Left lung (tissue), 14 donors: ENCODE measurements at places on chromosomes 1 and 21. TPM values are rescaled to one million over a fixed set of nuclear protein-coding genes. Genes with fewer than 3 reads are reported as not detected.
A peak's percentile ranks its signal among the peaks of the same experiment; 100 is the strongest.

DNA sequence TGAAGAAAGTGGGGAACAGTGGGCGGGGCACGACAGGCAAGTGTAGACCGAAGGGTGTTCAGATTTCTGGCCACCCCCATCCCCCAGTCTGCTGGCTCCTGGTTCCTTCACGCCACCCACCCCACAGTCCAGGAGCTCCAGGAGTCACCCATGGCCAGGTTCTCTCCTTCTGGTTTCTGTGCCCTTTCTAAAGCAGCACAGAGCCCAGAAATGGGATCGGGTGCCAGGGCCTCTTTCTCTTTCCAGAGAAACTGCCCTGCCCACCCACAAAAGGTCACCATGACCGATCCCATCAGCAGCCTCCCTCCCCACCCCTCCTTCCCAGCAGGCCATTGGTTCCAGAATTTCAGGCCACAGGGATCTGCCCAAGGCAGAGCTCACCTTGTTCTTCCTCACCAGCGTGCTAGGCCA lies 3.2 kb upstream of the CELSR2 start:
- no peak overlapping the region for H3K4me3 ChIP-seq
- H3K4me1 ChIP-seq: peaks cover 21% of the 10 kb centered on the region
- no peak overlapping the region for H3K27ac ChIP-seq

- no peak overlapping the region for H3K27ac ChIP-seq
- no peaks in the 10 kb centered on the region for H3K36me3 ChIP-seq
- no peak for DNase-seq
- H3K4me3 ChIP-seq: no peak overlapping the region
- no peaks in the 10 kb centered on the region for H3K27me3 ChIP-seq
- H3K4me1 ChIP-seq: no peaks in the 10 kb centered on the region
Observed at GRCh38 chr1:173337126-173337525, 130.0 kb upstream of the TNFSF4 start.

DNA sequence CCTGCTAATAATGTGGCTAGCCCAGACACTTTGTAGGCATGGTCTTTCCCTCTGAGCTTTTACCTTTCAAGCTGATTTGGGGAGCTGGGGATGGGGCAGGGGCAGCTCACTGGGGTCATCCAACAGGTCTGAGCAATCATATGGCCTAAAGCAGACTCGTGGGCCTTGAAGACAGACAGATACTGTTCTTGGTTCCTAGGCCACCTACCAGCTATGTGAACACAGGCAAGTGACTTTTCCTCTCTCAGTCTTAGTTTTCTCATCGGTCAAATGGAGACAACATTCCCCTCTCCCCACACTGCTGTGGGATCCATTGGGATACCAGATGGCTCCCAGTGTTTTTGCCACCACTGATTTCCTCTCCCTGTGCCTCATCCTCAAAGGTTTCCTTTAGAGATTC lies 181.8 kb downstream of the RRAGC start:
- no peak for DNase-seq
- H3K4me1 ChIP-seq: no peaks in the 10 kb centered on the region
- no peak overlapping the region for H3K4me3 ChIP-seq
- H3K36me3 ChIP-seq: no peaks in the 10 kb centered on the region

NEGR1 gene
- polyA plus RNA-seq: 3.3 TPM

- no peak for DNase-seq
- no peaks in the 10 kb centered on the region for H3K4me1 ChIP-seq
- no peak overlapping the region for H3K4me3 ChIP-seq
Observed at GRCh38 chr1:202085682-202086373, 36.9 kb upstream of the GPR37L1 start.

DNA sequence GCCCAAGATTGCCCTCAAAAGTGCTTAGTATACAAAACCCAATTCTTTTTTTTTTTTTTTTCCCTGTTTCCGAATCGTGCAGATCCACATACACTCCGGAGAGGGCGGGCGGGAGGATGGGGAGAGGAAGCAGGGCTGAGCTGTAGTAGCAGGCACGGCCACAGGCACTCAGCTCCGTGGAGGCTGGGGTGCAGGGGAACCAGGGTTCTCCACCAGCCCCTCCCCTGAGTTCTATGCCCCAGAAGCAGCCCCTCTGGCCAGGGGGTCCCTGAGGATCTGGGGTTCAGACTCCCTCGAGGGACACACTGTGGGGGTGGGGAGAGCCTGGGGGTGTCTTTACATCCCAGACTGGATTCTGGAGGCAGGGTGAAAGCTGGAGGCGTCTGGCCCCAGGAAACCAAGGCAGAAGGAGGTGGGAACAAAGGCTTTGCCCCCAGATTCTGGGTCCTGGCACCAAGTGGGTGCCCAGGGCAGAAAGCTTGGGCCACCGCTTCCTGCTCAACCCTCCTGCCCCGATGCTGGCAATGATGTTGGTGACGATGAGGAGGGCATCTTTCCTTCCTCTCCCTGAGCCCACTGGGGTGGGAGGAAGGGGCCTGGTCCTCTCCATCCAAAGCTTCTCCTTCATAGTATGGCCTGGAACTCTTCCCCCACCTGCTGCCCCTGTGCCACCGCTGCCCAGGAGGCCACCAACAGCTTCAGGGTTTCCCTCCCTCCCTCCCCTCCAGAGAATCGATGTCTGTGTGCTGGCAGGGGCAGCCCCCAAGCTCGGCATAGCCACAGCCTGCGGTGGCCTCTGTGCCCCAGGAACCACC lies 106.4 kb upstream of the TARDBP start:
- no peak overlapping the region for H3K27ac ChIP-seq
- DNase-seq: no peak
- H3K4me3 ChIP-seq: no peak overlapping the region
- no peaks in the 10 kb centered on the region for H3K27me3 ChIP-seq
- no peaks in the 10 kb centered on the region for H3K36me3 ChIP-seq
- H3K4me1 ChIP-seq: peaks cover 6% of the 10 kb centered on the region

GRCh38 chr1:154983776-154984466 lies 777 bp downstream of the FLAD1 start:
- peaks cover 34% of the 10 kb centered on the region for H3K4me1 ChIP-seq
- peak overlapping the region; percentile 59 for H3K27ac ChIP-seq
- H3K27me3 ChIP-seq: no peaks in the 10 kb centered on the region
- DNase-seq: no peak
- H3K36me3 ChIP-seq: peaks cover 22% of the 10 kb centered on the region

DDI2 gene
- polyA plus RNA-seq: 22.4 TPM

DNA sequence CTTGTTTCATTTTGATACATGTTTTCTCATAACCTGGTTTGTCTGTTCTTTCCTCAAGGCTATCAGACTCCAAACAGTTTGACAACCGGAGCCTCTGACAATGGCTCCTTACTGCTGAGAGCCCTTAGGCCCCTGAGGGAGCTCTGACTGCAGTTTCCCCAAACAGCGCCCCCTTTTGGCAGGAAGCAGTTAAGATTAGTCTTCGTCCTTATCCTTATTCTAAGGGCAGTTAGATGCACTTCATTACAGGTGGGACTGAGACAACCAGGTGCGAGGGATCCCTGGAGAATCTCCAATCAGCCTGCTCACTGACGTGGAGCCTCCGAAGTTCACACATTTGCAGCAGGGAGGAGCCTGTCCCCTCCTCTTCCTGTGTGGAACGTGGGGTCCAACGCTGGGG lies 393.1 kb downstream of the BRINP3 start:
- H3K27ac ChIP-seq: no peak overlapping the region
- DNase-seq: no peak
- no peaks in the 10 kb centered on the region for H3K4me1 ChIP-seq
- H3K36me3 ChIP-seq: no peaks in the 10 kb centered on the region
- H3K27me3 ChIP-seq: no peaks in the 10 kb centered on the region

CFHR2 gene
- not detected for polyA plus RNA-seq

VASH2 gene
- 28.3 TPM for polyA plus RNA-seq

PLPPR4 gene
- 37.4 TPM for polyA plus RNA-seq

DNA sequence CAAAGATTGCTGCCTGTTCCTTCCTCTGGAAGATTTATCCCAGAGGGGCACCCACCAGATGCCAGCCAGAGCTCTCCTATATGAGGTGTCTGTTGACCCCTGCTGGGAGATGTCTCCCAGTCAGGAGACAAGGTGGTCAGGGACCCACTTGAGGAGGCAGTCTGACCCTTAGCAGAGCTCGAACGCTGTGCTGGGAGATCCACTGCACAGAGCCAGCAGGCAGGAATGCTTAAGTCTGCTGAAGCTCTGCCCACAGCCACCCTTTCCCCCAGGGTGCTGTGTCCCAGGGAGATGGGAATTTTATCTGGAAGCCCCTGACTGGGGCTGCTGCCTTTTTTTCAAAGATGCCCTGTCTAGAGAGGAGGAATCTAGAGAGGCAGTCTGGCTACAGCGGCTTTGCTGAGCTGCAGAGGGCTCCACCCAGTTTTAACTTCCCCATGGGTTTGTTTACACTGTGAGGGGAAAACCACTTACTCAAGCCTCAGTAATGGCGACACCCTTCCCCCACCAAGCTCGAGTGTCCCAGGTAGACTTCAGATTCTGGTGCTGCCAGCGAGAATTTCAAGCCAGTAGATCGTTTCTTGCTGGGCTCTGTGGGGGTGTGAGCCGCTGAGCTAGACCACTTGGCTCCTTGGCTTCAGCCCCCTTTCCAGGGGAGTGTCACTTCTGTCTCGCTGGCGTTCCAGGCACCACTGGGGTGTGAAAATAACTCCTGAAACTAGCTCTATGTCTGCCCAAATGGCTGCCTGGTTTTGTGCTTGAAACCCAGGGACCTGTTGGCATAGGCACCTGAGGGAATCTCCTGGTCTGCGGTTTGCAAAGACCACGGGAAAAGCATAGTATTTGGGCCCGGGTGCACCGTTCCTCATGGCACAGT lies 51.1 kb upstream of the PDC start:
- H3K4me1 ChIP-seq: peaks cover 6% of the 10 kb centered on the region
- no peak overlapping the region for H3K4me3 ChIP-seq
- peak; percentile 51 for DNase-seq
- no peak overlapping the region for H3K27ac ChIP-seq
- H3K36me3 ChIP-seq: no peaks in the 10 kb centered on the region

- H3K4me3 ChIP-seq: no peak overlapping the region
- H3K36me3 ChIP-seq: no peaks in the 10 kb centered on the region
Observed at GRCh38 chr1:6351480-6352137, 42.0 kb downstream of the ACOT7 start.

DNA sequence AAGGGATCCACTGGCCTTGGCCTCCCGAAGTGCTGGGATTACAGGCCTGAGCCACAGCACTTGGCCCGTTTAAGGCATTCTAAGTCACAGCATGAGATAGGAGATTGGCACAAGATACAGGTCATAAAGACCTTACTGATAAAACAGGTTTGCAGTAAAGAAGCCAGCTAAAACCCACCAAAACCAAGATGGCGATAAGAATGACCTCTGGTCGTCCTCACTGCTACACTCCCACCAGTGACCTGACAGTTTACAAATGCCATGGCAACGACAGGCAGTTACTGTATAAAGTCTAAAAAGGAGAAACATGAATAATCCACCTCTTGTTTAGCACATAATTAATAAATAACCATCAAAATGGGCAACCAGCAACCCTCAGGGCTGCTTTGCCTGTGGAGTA lies 33.3 kb upstream of the RCC2 start:
- H3K4me1 ChIP-seq: no peaks in the 10 kb centered on the region
- no peaks in the 10 kb centered on the region for H3K27me3 ChIP-seq
- no peak overlapping the region for H3K4me3 ChIP-seq
- DNase-seq: no peak
- no peaks in the 10 kb centered on the region for H3K36me3 ChIP-seq
- no peak overlapping the region for H3K27ac ChIP-seq

- H3K4me3 ChIP-seq: peak overlapping the region; percentile 75
- no peaks in the 10 kb centered on the region for H3K27me3 ChIP-seq
- H3K36me3 ChIP-seq: no peaks in the 10 kb centered on the region
- peaks cover 26% of the 10 kb centered on the region for H3K4me1 ChIP-seq
- peak overlapping the region; percentile 99 for H3K27ac ChIP-seq
- no peak for DNase-seq
Observed at GRCh38 chr1:226064816-226065248, 2.3 kb downstream of the H3-3A start.

DNA sequence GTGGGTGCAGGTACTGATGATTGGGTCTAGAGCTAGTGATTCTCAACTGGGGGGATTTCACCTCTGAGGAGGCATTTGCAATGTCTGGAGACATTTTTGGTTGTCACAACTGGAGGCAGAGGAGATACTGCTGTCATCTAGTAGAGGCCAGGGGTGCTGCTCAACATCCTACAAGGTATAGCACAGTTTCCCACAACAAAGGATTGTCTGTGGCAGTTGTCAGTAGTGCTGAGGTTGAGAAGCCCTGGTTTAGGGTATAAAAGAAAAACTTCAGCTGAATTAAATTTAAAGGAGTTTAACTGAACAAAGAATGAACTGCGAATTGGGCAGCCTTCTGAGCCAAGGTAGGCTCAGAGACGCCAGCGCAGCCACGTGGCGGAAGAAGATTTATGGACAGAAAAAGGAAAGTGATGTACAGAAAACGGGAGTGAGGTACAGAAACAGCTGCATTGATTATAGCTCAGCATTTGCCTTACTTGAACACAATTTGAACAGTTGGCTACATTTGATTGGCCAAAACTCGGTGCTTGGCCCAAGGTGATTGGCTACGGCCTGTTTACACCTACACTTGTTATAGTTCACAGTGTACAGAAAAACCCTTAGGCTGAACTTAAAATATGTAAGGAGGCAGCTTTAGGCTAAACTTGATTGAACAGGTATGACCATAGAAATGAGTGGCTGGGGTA lies 40.4 kb downstream of the MPZL1 start:
- no peaks in the 10 kb centered on the region for H3K27me3 ChIP-seq
- peaks cover 15% of the 10 kb centered on the region for H3K4me1 ChIP-seq
- no peaks in the 10 kb centered on the region for H3K36me3 ChIP-seq
- H3K4me3 ChIP-seq: no peak overlapping the region
- H3K27ac ChIP-seq: no peak overlapping the region

GRCh38 chr1:6170742-6171201 lies 9.3 kb downstream of the CHD5 start:
- no peak overlapping the region for H3K4me3 ChIP-seq
- no peak for DNase-seq
- no peaks in the 10 kb centered on the region for H3K4me1 ChIP-seq
- H3K36me3 ChIP-seq: no peaks in the 10 kb centered on the region
- no peak overlapping the region for H3K27ac ChIP-seq
- peaks cover 63% of the 10 kb centered on the region for H3K27me3 ChIP-seq

MR1 gene
- polyA plus RNA-seq: 6.3 TPM

CFAP107 gene
- 1.7 TPM for polyA plus RNA-seq

NPHS2 gene
- not detected for polyA plus RNA-seq

- H3K27ac ChIP-seq: no peak overlapping the region
- H3K4me3 ChIP-seq: no peak overlapping the region
- H3K27me3 ChIP-seq: no peaks in the 10 kb centered on the region
- no peaks in the 10 kb centered on the region for H3K36me3 ChIP-seq
- DNase-seq: no peak
Observed at GRCh38 chr1:236553370-236553769, 29.6 kb downstream of the LGALS8 start.
